Thymus (tissue), 14 donors: ENCODE measurements at places on chromosomes 13 and 19. TPM values are rescaled to one million over a fixed set of nuclear protein-coding genes. Genes with fewer than 3 reads are reported as not detected.

- no peak for DNase-seq
- no peak overlapping the region for H3K4me3 ChIP-seq
- H3K4me1 ChIP-seq: no peaks in the 10 kb centered on the region
Observed at GRCh38 chr13:33008946-33009722, 7.1 kb upstream of the KL start.

DNA sequence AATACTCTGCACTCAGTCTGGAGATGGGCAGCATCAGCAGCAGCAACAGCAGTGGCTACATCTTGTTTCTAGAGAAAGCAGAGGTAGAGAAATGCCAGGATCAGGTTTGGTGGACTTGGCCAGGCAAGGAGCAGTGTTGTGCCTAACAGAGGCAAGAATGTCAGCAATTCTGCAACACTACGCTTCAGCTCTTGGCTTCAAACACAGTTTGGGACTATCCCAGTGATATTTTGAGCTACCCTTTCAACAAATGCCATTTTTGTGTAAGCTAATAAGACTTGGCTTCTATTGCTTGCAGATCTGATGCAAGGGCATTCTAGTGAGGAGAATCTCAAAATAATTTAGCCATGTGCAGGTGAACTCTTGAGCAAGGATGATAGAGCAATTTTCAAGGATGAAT lies 271.3 kb downstream of the PCDH20 start:
- H3K27ac ChIP-seq: no peak overlapping the region
- no peaks in the 10 kb centered on the region for H3K36me3 ChIP-seq
- no peak for DNase-seq
- no peaks in the 10 kb centered on the region for H3K4me1 ChIP-seq
- no peaks in the 10 kb centered on the region for H3K27me3 ChIP-seq
- H3K4me3 ChIP-seq: no peak overlapping the region

GRCh38 chr19:31355665-31356289 lies 6.5 kb upstream of the TSHZ3 start:
- no peak overlapping the region for H3K4me3 ChIP-seq
- no peaks in the 10 kb centered on the region for H3K36me3 ChIP-seq
- no peak overlapping the region for H3K27ac ChIP-seq
- H3K27me3 ChIP-seq: peaks cover 88% of the 10 kb centered on the region

The SNAPC2 gene
- total RNA-seq: 6.4 TPM
